Stimulated activated CD4-positive, alpha-beta T cell treated with anti-CD3 and anti-CD28 coated beads, Interleukin-1b, Interleukin-23, amount 100 ng/mL, for 1 hour (primary cell): ENCODE measurements at places on chromosomes 7 and 10.

DNA sequence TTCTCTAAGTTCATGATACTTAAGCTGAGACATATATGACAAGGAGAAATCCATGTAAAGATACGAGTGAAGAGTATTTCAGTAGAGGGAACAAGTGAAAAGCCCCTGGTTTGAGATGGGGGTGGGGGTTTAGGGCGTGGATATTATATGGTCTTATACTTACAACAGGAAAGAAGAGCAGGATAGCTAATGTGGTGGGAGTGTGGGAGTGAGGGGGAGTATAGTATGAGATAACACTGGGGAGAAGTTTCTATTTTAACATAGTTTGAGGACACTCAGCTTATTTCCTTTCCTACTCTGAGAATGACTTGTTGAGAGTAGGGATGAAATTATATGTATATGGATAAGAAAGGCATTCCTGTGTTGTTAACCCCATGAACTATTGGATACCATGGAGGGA is 36.5 kb downstream of the MCU start:
- no peak for DNase-seq

- no peak for DNase-seq
Observed at GRCh38 chr7:101302641-101303101, 18.9 kb downstream of the IFT22 start.

- no peak for DNase-seq
Observed at GRCh38 chr7:29194594-29195427, at the start of gene CHN2. Gene CHN2 (plus strand): TSS chr7:29194775.

- DNase-seq: no peak
Observed at GRCh38 chr7:132410861-132411541, 165.3 kb downstream of the PLXNA4 start.

DNA sequence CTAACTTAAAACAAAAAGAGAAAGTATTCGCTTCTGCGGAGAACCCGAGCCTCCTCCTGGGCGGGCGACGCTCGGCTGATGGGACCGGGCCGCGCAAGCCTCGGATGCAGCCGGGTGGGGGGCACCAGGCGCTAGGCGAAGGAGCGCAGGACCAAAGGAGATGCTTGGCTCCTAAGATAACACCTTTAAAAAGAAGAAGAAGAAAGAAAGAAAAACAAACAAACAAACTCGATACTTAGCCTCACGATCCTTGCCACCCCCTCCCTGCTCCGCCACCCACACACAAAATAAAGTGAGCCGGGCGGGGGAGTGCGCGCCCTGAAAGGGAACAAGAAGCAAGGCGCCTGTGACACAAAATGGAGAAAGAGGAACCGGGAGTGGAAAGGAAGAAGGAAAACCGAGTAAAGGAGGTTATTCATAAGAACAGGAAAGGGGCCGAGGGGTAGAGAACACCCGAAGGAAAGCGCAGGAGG is 34.0 kb upstream of the EBLN1 start:
- DNase-seq: peak; percentile 33

GRCh38 chr10:128664729-128665128 is 538.5 kb upstream of the MKI67 start:
- DNase-seq: no peak

GRCh38 chr10:19767876-19768275 is 48.4 kb upstream of the PLXDC2 start:
- DNase-seq: no peak

- DNase-seq: no peak
Observed at GRCh38 chr7:71705901-71706596, 574.1 kb downstream of the GALNT17 start.

- no peak for DNase-seq
Observed at GRCh38 chr7:158541346-158542010, 46.1 kb downstream of the PTPRN2 start.

DNA sequence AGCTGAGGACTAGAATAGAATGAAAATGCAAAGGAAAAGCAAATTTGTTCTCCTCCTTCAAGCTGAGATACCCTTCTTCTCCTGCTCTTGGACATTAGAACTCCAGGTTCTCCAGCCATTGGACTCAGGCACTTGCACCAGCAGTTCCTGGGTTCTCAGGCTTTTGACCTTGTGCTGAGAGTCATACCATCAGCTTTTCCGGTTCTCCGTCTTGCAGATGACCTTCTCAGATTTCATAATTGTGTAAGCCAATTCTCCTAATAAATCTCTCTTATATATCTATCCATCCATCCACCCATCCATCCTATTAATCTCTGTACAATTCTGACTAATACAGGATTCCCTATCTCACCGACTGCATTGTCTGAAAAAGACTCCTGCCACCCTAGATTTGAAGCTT is 108.3 kb downstream of the AHR start:
- no peak for DNase-seq
